ENCODE measurements at places on chromosomes 1 and 21.

GRCh38 chr21:46060596-46061061 lies 37.3 kb upstream of the COL6A2 start:
- no peak overlapping the region for H3K4me3 ChIP-seq
- no peaks in the 10 kb centered on the region for H3K27me3 ChIP-seq
- peak; percentile 88 for DNase-seq
- no peaks in the 10 kb centered on the region for H3K36me3 ChIP-seq

DNA sequence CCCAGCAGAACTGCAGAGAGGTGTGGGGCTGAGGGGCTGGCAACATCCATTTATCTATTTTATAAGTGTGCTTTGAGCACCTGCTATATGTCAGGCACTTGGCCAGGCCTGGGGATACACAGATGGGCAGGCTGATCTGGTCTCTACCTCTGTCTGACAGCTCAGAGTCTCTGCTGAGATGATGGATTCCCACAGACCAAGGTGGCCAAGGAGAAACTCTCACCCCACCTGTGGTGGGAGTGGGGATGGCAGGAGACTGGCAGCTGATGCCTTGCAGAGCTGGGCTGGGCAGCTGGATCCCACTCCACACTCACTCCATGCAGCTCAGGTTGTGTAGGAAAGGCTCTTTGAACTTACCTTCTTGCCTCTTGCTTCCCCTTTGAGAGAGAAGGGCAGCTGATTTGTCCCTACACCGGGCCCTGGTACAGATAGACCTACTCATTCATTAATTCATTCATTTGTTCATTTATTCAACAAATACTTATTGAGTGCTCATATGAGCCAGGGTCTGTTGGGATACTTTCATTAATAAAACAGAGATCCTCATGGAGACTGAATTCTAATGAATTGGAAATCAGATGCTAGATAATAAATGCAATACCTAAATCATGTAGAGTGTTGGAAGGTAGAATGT lies 9.0 kb downstream of the ADORA1 start:
- H3K36me3 ChIP-seq: no peaks in the 10 kb centered on the region
- no peaks in the 10 kb centered on the region for H3K27me3 ChIP-seq
- no peak for DNase-seq
- no peak overlapping the region for H3K4me3 ChIP-seq
- H3K27ac ChIP-seq: no peak overlapping the region
- no peaks in the 10 kb centered on the region for H3K4me1 ChIP-seq

- H3K4me3 ChIP-seq: peak overlapping the region; percentile 94
- peak; percentile 71 for DNase-seq
- peaks cover 39% of the 10 kb centered on the region for H3K4me1 ChIP-seq
- H3K36me3 ChIP-seq: no peaks in the 10 kb centered on the region
- H3K27ac ChIP-seq: peak overlapping the region; percentile 99
- H3K27me3 ChIP-seq: no peaks in the 10 kb centered on the region
These were observed 676 bp downstream of the MORC3 start for GRCh38 chr21:36320421-36321324.

GRCh38 chr1:154775621-154776605 lies 94.2 kb downstream of the KCNN3 start:
- H3K27ac ChIP-seq: no peak overlapping the region
- DNase-seq: no peak
- no peak overlapping the region for H3K4me3 ChIP-seq
- H3K27me3 ChIP-seq: no peaks in the 10 kb centered on the region
- peaks cover 25% of the 10 kb centered on the region for H3K36me3 ChIP-seq

GRCh38 chr1:59477286-59477685 lies 180.4 kb downstream of the FGGY start:
- DNase-seq: no peak
- H3K27ac ChIP-seq: no peak overlapping the region
- peaks cover 51% of the 10 kb centered on the region for H3K4me1 ChIP-seq
- H3K36me3 ChIP-seq: no peaks in the 10 kb centered on the region

DNA sequence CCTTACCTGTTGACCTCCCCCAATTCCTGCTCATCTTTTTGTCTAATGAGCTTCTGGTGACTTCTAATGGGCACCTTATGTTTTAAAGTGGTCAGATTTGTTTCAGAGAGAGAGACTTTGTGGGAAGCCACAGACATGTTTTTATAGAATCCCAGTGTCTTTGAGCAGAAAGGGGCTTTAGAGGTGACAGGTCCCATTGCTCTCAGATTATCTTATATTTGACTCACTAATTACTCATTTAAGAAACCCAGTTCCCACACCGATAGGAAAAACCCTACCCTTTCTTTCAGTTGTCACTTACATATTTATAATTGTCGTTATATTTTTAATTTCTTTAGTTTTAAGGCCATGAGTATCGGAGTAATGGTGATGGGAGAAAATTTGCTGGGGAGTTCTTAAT lies 215.5 kb downstream of the CAMTA1 start:
- no peaks in the 10 kb centered on the region for H3K36me3 ChIP-seq
- DNase-seq: no peak
- H3K27me3 ChIP-seq: no peaks in the 10 kb centered on the region
- H3K4me1 ChIP-seq: peaks cover 6% of the 10 kb centered on the region
- H3K27ac ChIP-seq: no peak overlapping the region

DNA sequence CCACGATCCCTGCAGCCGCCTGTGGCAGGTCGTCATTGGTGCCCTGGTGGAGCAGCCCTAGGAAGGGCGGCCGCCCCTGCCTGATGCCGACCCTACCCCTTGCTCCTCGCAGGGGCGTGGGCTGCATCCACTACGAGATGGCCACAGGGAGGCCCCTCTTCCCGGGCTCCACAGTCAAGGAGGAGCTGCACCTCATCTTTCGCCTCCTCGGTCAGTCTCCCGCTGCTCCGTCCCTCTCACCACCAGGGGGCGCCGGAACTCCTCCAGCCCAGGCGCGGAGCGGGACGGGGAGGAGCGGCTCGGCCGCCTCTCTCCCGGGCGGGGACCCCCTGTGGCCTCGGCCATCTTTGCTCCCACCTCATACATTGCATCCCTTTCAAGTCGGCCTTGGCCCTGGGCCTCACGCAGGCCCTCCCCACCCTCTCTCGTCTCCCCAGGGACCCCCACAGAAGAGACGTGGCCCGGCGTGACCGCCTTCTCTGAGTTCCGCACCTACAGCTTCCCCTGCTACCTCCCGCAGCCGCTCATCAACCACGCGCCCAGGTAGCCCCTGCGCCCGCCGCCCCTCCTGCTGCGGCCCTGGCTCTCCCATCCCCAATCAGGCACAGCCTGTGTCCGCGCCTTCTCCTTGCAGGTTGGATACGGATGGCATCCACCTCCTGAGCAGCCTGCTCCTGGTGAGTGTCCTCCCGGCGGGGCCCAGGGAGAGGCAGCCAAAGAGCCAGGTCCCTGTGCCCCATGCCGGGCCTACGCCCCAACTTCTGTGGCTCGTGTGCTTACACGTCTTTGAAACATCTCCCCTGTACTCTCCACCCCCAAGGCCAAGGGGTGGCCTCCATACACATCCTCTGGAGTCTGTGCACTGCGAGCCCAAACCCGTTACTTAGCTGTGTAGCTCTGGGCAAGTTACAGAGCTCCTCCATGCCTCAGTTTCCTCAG lies 24.7 kb downstream of the CDK18 start:
- H3K4me1 ChIP-seq: no peaks in the 10 kb centered on the region
- peak overlapping the region; percentile 55 for H3K4me3 ChIP-seq
- no peaks in the 10 kb centered on the region for H3K36me3 ChIP-seq
- no peaks in the 10 kb centered on the region for H3K27me3 ChIP-seq

- DNase-seq: no peak
- no peak overlapping the region for H3K27ac ChIP-seq
These were observed 3.2 kb downstream of the JMJD4 start for GRCh38 chr1:227731696-227732585.

- H3K27ac ChIP-seq: no peak within 1 kb of the TSS
- H3K4me1 ChIP-seq: no peaks in the 10 kb centered on the region
- H3K4me3 ChIP-seq: no peak within 1 kb of the TSS
- DNase-seq: no peak
- H3K27me3 ChIP-seq: no peaks in the 10 kb centered on the region
- no peaks in the 10 kb centered on the region for H3K36me3 ChIP-seq
These were observed at the start of gene RGS21 for GRCh38 chr1:192316942-192317450. RGS21 (plus strand) TSS chr1:192316992; CDS start chr1:192343037, 26,045 bp downstream.

GRCh38 chr1:79714664-79715063 lies 708.1 kb upstream of the ADGRL4 start:
- no peak overlapping the region for H3K27ac ChIP-seq
- no peaks in the 10 kb centered on the region for H3K27me3 ChIP-seq
- no peaks in the 10 kb centered on the region for H3K4me1 ChIP-seq
- no peak overlapping the region for H3K4me3 ChIP-seq
- H3K36me3 ChIP-seq: no peaks in the 10 kb centered on the region

DNA sequence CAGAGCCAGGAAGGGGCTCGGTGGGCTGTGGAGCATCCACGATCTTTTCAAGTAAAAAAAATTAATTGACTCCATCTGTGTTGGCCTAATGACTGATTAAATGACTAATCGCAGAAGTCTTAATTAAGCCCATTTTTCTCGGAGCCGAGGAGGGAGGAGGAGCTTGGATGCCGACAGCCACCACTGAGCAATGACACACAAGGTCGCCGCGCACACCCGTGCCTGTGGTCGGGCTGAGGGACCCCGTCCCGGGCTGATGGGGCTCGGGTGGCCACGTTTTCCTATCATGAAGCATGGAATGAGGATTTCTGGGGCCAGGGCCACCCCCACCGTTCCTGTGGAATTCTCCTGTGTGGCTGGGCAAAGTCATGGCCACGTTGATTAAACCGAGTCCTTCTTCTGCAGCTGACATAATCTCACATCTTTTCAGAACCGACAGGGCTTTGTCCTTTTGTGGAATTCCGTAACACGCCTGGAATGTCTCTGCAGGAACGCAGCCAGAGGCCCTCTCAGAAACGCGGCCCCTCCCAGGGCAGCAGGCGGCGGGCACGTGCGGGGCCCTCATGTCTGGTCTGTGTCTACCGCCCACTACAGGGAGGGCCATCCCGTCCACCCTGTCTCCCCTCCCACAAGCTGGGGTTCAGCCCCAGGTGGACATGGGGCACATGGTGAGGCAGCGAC lies 60.7 kb downstream of the MORN1 start:
- DNase-seq: peak; percentile 81
- no peaks in the 10 kb centered on the region for H3K36me3 ChIP-seq
- no peak overlapping the region for H3K27ac ChIP-seq
- peaks cover 8% of the 10 kb centered on the region for H3K4me1 ChIP-seq
- H3K27me3 ChIP-seq: no peaks in the 10 kb centered on the region

DNA sequence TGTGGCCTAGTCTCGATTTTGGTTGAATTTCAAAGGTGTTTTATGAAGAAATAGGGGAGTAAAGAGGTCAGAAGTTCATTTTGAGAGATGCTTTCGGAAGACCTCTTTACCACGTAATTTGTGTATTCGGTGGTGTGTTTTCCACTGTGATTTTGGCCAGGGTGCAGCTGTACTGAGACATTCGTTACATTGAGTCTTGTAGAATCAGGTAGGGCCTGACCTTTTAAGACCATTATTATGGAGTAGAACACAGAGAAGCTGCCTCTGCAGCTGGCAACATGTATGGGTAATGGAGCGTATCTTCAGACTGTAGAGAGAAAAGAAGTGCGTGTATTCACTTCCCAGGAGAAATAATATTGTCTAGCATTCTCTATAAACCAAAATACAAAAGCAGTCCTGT lies 326.5 kb downstream of the PDE4B start:
- DNase-seq: no peak
- H3K27me3 ChIP-seq: no peaks in the 10 kb centered on the region
- H3K4me3 ChIP-seq: no peak overlapping the region
- no peaks in the 10 kb centered on the region for H3K36me3 ChIP-seq

DNA sequence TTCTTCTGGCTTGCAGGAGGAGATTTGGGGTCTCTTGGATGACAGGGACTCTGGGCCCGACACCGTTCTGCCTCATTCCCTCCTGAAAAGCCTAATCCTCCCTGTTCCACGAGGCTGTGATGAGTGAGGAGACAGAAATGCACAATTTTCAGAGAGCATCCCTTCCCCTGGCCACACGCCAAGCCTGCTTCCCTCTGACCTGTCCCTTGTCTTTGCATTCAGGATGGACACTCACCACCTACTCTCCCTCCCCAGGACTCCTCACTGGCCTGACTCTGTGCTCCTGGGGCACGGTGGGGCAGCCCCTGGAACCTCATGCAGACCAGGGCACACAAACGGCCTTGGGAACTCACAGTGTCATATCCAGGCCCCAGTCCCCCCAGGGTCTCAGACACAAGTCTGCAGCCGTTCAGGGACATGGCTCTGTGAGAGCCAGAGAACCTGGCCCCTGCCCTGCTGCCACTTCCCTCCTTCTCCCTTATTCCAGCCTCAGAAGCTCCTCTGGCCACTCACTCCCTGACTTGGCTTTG lies 3.5 kb upstream of the PRAMEF12 start:
- no peaks in the 10 kb centered on the region for H3K4me1 ChIP-seq
- H3K4me3 ChIP-seq: no peak overlapping the region
- H3K27ac ChIP-seq: no peak overlapping the region
- no peaks in the 10 kb centered on the region for H3K36me3 ChIP-seq
- DNase-seq: no peak

- no peak overlapping the region for H3K4me3 ChIP-seq
- no peak overlapping the region for H3K27ac ChIP-seq
- H3K36me3 ChIP-seq: no peaks in the 10 kb centered on the region
- no peaks in the 10 kb centered on the region for H3K27me3 ChIP-seq
These were observed 41.2 kb upstream of the CYYR1 start for GRCh38 chr21:26614251-26614650.

DNA sequence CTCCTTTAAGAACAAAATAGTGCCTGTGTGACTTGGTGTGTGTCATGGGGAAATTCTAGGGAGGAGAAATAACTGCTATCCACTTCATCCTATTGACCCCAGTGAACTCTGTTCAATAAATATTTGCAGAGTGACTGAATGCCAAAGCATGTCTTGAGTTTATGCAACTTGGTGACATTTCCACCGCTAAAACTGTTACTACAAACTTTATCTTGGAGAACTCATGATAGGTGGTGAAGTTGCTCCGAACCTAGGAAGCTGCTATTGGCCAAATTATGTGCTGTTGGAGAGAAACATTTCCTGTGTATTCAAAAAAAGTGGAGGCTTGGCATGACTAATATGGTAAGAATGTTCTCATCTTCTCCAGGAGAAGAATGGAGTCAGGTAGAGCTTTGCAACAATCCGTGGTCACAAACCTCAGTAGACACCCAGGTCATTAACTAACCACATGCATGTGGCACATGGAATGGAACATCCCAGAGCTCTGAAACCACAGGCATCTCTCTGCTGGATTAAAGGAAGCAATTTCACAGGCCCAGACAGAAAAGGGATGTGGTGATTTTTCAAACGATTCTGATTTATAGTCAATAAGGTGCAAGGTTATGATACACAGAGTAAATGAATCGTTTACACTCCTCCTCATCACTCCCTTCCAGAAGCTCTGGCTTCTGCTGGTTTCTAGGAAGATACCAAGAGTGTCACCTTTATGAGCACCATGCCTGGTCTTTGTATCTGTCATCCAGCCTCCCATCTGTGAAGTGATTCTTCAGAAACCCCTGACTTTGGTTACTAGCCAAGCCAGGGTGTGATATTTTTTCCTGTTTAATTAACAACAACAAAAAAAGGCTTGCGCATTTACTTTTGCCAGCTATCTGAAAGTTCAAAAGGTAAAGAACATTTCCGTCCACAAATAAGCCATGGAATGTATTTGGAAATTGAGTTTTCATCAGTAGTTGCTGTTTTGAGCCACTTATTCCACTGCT lies 361.1 kb downstream of the TGFB2 start:
- no peaks in the 10 kb centered on the region for H3K27me3 ChIP-seq
- DNase-seq: no peak
- H3K27ac ChIP-seq: no peak overlapping the region

- DNase-seq: peak; percentile 56
- H3K27me3 ChIP-seq: peaks cover 2% of the 10 kb centered on the region
- peak overlapping the region; percentile 80 for H3K27ac ChIP-seq
These were observed 1.8 kb downstream of the ATP2B4 start for GRCh38 chr1:203628201-203629015.

- no peak overlapping the region for H3K27ac ChIP-seq
- no peaks in the 10 kb centered on the region for H3K36me3 ChIP-seq
- H3K4me1 ChIP-seq: peaks cover 10% of the 10 kb centered on the region
- no peak overlapping the region for H3K4me3 ChIP-seq
- no peaks in the 10 kb centered on the region for H3K27me3 ChIP-seq
These were observed 11.2 kb upstream of the AK2 start for GRCh38 chr1:33047839-33048305.
